ENCODE measurements at places on chromosomes 2 and 18.

GRCh38 chr18:58847383-58848071 is 17.1 kb upstream of the ZNF532 start:
- H3K4me1 ChIP-seq: no peaks in the 10 kb centered on the region
- peaks cover 10% of the 10 kb centered on the region for H3K27me3 ChIP-seq

DNA sequence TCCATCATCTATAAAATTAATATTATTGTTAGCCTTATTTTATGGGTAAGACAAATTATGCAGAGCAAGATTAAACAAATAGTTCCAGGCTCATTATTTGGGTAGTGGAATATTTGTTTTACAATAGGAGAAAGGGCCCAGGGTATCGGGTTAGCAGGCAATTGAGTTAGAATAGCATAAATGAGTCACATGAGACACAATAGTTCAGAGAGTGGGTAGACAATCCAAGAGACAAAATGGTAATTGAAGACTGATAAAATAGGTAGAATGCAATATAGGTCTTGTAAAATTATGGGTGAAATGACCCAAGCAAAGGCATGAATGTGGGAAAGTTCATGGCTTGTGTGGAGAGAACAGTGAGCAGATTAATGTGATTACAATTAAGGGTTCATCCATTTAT is 790.9 kb upstream of the GCFC2 start:
- no peaks in the 10 kb centered on the region for H3K4me1 ChIP-seq
- no peak overlapping the region for H3K4me3 ChIP-seq
- no peaks in the 10 kb centered on the region for H3K27me3 ChIP-seq
- no peaks in the 10 kb centered on the region for H3K36me3 ChIP-seq
- H3K27ac ChIP-seq: no peak overlapping the region
- DNase-seq: no peak

GRCh38 chr18:74942319-74942910 is 266.5 kb downstream of the PTGR3 start:
- H3K27ac ChIP-seq: no peak overlapping the region
- no peak overlapping the region for H3K4me3 ChIP-seq
- no peaks in the 10 kb centered on the region for H3K27me3 ChIP-seq
- H3K4me1 ChIP-seq: no peaks in the 10 kb centered on the region
- no peaks in the 10 kb centered on the region for H3K36me3 ChIP-seq

- H3K4me1 ChIP-seq: peaks cover 6% of the 10 kb centered on the region
- H3K27me3 ChIP-seq: no peaks in the 10 kb centered on the region
- no peak overlapping the region for H3K27ac ChIP-seq
- H3K36me3 ChIP-seq: peaks cover 16% of the 10 kb centered on the region
- H3K4me3 ChIP-seq: no peak overlapping the region
- no peak for DNase-seq
Measured at GRCh38 chr2:172582656-172583055, 26.8 kb downstream of the PDK1 start.

GRCh38 chr2:223457301-223457700 is 144.9 kb downstream of the SCG2 start:
- H3K4me1 ChIP-seq: no peaks in the 10 kb centered on the region
- no peaks in the 10 kb centered on the region for H3K36me3 ChIP-seq
- H3K4me3 ChIP-seq: no peak overlapping the region
- H3K27me3 ChIP-seq: no peaks in the 10 kb centered on the region

- H3K36me3 ChIP-seq: no peaks in the 10 kb centered on the region
- no peak overlapping the region for H3K27ac ChIP-seq
- peak; percentile 4 for DNase-seq
- H3K27me3 ChIP-seq: no peaks in the 10 kb centered on the region
- peaks cover 14% of the 10 kb centered on the region for H3K4me1 ChIP-seq
- H3K4me3 ChIP-seq: no peak overlapping the region
Measured at GRCh38 chr18:56869189-56869777, 218.1 kb downstream of the WDR7 start.

DNA sequence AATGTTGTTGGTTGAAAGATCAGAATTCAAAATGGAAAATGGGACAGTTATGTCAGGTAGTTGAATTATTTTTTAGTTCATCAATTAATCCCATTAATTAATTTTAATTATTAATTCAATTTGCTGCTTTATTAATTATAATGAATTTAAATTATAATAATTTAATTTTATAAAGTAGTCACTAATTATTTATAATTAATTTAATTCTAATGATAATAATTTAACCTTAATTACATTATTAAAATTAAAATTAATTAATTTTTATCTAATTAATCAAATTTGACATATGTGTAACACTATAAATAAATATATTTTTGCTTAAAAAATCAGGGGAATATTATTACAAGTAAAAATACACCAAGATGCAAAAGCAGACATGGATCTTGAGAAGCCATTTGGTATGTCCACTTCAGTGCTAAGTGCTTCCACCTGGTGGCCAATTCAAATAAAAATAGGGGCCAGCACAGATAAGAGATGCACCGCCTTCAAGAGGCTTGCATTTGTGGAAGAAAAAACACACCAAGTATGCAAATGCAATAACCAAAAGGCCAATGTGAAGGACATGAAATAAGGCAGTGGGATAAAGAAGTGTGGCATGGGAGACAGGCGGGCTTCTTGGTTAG is 73.2 kb downstream of the MBP start:
- H3K27me3 ChIP-seq: no peaks in the 10 kb centered on the region
- no peak overlapping the region for H3K4me3 ChIP-seq
- H3K4me1 ChIP-seq: peaks cover 89% of the 10 kb centered on the region
- no peak overlapping the region for H3K27ac ChIP-seq
- no peaks in the 10 kb centered on the region for H3K36me3 ChIP-seq
- DNase-seq: no peak
